Suprapubic skin (tissue), 4 donors: ENCODE measurements at places on chromosomes 1 and 21.

DNA sequence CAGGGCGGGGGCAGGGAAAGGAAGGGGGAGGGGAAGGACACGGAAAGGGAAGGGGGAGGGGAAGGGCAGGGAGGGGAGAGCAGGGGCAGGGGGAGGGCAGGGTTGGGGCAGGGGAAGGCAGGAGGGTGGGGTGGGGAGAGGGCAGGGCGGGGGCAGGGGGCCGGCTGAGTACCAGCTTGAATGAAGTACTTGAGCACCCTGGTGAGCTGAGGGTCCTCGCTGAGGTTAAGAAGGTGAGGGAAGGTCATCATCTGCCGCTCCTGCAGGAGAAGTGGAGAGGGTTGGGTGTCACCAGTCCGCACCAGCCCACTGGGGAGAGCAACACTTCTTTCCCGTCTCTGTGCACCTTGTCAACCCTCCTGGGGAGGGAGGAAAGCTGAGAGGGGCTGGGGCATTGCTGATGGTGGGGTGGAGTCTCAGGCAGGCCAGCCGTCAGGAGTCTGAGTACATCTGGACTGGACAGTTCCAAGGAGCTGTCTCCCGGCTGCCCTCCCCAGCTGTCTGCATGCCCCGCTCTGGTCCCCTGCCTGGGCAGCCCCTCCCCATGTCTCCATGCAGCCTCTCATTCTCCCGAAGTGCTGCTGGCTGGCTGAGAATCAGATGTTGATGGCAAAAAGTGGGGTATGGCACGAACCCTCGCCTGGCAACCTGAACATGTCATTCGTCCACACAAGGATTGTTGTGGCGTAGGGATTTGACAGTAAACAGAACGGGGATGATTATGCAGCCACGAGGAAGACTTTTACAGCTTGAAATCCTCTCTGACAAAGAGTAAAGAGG, 70.0 kb downstream of the SCCPDH start:
- no peak for DNase-seq

GRCh38 chr1:212606395-212607205, 2.0 kb upstream of the ATF3 start:
- peak; percentile 88 for DNase-seq

- no peak for DNase-seq
Observed at GRCh38 chr1:233627376-233627775, 13.5 kb downstream of the KCNK1 start.

GRCh38 chr1:230917284-230918135, 49.2 kb upstream of the C1orf198 start:
- no peak for DNase-seq

DNA sequence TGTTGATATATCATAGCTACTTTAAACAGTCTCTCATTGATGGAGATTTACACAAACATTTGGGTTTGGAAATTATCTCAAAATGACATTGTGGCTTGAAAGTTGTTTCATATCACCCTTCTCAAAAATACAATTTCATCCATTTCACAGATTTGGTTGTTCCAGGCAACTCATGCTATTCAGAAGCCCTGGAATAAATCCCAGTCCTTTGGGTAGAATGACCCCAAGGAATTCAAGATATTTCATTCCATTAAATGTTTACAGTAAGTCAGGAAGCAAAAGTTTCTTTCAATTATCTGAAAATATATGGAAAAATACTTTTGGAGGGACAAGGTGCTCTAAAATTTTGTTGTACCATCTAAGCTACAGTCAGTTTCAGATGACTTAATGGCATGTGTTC, 27.1 kb downstream of the MPZL1 start:
- DNase-seq: no peak

GRCh38 chr1:46490406-46490655, 695 bp downstream of the DMBX1 start:
- no peak for DNase-seq

- DNase-seq: no peak
Observed at GRCh38 chr1:150692720-150693119, 4.2 kb downstream of the GOLPH3L start.

DNA sequence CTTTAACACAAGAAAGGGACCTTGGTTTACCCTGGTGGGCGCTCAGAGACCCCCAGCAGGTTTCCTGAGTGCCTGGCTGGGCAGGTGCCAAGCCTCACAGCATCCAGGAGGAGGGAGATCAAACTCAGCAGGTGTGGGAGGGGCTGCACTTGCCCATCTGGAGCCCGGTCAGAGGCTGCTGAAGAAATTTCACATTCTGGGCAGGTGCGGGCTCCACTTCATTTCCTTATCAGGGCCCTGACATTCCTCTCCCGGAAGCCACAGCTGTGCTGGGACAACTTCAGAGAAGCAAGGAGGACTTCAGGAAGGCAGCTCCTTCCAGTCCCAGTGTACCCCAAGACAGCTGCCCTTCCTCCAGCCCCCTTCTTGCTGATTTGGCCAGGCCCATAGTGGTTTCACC, 82.9 kb downstream of the ITPKB start:
- no peak for DNase-seq

- no peak for DNase-seq
Observed at GRCh38 chr1:47978486-47978885, 18.7 kb downstream of the TRABD2B start.

GRCh38 chr1:57007948-57008347, 42.1 kb upstream of the C8B start:
- no peak for DNase-seq

- no peak for DNase-seq
Observed at GRCh38 chr1:147747966-147748365, 12.4 kb downstream of the GJA5 start.

- no peak for DNase-seq
Observed at GRCh38 chr1:193909406-193910082, 723.1 kb upstream of the B3GALT2 start.

- DNase-seq: no peak
Observed at GRCh38 chr1:151579436-151580225, 32.2 kb upstream of the SNX27 start.

DNA sequence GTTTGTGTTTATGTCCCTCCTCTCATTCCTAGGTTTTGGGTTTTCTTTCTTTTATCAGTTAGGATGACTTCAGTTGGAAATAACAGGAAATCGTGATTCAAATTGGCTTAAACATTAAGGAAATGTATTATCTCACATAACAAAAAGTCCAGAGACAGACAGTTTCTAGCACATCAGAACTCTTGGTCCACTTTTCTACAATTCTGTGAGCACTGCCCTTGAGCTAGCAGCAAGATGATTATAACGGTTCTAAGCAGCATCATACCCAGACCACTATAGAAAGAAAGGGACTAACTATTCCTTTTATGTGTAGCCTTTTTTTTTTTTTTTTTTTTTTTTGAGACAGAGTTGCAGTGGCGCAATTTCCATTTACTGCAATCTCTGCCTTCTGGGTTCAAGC, 18.9 kb downstream of the FCGR2B start:
- no peak for DNase-seq

GRCh38 chr1:172497230-172497629, 35.7 kb upstream of the SUCO start:
- DNase-seq: no peak

GRCh38 chr1:156002188-156002911, 18.4 kb downstream of the SSR2 start:
- no peak for DNase-seq

GRCh38 chr1:67559222-67559700, 125.7 kb upstream of the GADD45A start:
- DNase-seq: peak; percentile 89

GRCh38 chr1:20896826-20897225, 109.7 kb upstream of the HP1BP3 start:
- no peak for DNase-seq

DNA sequence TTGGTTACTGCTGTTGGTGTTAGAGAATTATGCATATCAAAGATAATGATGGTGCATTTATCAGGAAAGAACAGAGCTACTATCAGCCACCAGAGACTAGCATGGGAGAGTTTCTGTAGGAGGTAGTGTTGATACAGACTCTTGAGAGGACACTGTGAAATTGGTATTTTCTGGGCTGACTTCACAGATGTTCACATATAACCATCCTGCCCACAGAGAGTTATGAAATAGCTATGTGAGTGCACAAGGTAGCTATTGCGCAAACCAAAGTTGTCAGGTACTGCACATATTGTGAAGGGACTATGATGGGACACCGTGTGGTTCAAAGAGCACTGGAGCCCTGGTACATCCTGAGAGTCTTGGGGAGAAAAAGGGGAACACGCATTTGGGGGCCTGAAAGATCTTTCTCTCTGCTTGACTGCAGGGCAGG, 1.4 kb upstream of the TLCD4 start:
- no peak for DNase-seq

GRCh38 chr1:87940421-87940820, 611.7 kb downstream of the LMO4 start:
- no peak for DNase-seq

- DNase-seq: no peak
Observed at GRCh38 chr1:18641005-18641941, 10.6 kb downstream of the PAX7 start.

DNA sequence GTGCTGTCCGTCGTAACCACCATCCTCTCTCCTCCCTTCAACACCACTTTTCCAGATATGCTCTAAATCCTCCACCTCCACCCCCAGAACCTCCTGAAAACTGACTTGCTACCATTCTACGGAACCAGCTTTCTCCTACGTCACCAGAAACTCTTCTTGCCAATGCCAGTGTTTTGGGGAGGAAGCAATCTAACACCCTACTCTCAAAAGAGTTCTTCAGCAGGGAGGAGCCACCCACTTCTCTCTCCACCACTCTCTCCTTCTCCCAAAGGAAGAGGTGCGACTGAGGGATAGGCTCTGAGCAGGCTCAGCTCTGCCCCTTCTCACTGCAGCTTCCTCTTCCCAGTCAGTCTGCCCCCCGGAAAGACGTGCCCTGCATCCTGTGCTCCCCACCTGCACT, 6.1 kb upstream of the S100A2 start:
- no peak for DNase-seq

GRCh38 chr1:234553240-234554188, 56.5 kb downstream of the IRF2BP2 start:
- peak; percentile 67 for DNase-seq

GRCh38 chr1:85109475-85109874, 61.2 kb upstream of the MCOLN3 start:
- DNase-seq: no peak

DNA sequence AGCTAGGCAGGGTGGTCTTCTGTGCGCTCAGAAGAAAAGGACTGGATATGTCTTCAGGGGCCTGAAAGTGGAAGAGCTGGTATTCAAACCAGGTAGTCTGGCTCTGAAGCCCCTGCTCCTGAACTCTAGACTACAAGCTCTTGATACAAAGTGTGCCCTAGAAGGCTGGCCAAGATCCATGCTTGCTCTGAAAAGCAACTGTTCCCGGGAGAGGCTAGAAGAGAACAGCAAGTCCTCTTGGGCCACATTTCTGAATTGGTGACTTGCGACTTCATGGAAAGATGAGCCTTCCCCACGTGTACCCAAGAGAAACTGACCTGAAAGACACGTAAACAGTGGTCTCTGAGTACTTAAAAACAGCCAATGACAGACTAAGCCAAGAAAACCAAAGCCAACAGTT, 123.3 kb upstream of the GRIK3 start:
- no peak for DNase-seq

- no peak for DNase-seq
Observed at GRCh38 chr1:58412071-58412580, 134.4 kb downstream of the OMA1 start.

DNA sequence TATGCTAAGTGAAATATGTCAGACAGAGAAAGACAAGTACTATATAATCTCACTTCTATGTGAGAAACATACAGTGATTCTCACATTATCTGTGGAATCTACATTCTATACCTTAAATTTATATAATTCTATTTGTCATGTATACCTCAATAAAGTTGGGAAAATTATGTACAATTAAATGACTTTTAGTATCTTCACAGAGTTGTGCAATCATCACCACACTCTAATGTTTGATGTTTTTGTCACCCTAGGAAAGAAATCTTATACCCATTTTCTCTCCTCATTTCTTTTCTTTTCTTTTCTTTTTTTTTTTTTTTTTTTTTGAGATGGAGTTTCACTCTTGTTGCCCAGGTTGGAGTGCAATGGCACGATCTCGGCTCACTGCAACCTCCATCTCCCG, 37.0 kb upstream of the TINAGL1 start:
- DNase-seq: no peak

GRCh38 chr1:194809215-194809614, 1622.8 kb upstream of the B3GALT2 start:
- no peak for DNase-seq

DNA sequence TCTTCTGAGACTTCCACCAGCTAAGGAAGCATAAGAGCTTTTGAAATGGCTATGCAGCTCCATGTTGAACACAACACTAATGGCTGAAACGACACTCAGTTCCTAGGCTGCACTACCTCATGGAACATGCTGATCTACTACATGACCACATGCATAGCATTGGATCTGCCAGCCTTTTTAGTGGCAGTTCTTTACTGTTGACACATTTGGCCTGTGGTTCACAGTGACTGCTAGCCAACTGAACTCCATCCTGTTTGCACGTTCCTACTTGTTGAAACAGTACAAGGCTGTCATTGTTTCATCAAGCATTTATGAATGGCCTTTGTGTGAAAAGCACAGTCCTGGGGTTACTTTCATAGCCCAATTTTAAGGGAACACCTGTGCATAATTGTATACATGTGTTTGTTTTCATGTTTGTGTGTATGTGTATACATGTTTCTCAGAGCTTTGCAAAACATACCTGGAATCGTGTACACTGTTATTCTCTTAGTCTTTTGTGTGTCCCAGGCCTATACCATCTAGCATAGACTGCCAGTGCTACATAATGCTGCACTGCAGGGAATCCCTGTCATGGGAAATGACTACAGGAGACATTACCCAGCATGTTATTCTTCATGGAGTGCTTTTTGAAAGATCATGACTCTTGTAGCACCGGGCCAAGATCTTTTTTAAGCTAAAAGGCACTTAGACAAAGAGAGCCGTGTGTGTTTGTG, 179.6 kb upstream of the ESRRG start:
- DNase-seq: no peak

DNA sequence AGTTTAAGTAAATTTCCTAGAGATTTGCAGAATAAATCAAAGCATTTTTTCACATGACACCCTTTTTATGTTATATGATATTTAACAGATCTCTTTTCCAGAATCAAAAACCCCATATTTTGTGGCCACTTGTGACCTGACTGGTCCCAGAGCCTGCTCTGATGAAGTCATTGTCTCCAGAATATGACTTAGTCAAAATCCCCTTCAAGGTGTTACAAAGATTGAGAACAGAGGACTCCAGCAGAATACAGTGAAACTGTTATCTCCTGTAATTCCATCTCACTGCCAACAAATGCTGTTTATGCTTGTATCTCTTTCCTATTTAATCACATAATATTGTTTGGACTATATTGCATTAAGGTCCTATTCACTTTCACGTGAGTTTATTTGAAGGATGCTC, 25.6 kb downstream of the RGS1 start:
- DNase-seq: no peak

DNA sequence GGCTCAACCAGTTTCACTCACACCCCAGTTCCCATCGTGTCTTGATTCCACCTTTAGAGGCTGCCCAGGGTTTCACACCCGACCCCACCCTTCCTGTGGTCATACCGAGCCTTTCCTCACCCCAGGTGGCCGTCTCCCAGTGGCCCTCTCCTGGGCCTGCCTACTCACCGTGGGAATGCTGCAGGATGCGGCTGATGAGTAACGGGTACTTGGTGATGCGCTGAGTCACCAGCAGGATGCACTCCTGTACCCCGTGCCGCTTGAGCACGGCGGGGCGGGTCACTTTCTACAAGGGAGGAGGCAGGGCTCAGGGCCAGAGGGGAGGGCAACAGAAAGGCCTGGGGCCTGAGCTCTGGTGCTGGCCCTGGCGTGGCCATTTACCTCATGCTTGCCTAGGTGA, 16.4 kb downstream of the ARHGEF2 start:
- no peak for DNase-seq

- no peak for DNase-seq
Observed at GRCh38 chr1:23591460-23592208, 32.3 kb upstream of the ID3 start.
